Upper lobe of right lung (tissue), 1 donor: ENCODE measurements at places on chromosomes 5 and 9. TPM values are rescaled to one million over a fixed set of nuclear protein-coding genes. Genes with fewer than 3 reads are reported as not detected.

DNA sequence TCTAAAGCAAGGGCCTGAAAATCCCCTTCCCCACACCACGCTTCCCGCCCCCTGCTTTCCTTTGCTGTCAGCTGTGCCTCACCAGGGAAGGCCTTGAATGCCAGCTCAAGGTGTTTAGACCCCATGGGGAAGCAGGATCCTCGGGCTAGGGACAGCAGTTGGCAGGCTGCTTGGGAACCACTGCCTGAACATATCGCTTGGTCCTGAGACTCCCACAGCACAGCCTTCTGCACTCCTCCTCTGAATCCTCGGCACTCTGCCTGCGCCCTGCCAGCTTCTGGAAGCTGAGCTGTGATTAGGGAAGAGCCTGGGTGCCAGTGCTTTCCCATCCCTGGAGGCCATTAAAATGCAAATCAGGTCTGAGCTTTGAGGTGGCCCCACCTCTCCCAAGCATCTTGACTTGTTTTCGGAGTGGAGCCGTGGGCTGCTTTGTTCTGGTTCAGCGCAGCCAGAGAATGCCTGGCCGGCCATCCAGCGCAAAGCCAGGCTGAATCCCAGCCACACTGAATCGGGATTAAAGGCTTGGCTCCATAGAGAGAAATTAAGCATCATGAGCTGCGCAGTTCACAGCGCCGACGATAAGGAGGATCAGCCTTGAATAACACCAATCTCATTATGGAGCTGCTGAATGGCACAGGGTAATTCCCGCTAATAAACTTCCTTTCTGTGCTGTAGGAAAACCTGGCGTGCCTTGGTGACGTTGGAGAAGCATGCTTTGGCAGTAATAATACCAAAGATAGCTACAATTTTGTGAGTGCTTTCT, 40.0 kb downstream of the AMBP start:
- H3K27ac ChIP-seq = no peak overlapping the region
- H3K27me3 ChIP-seq = no peaks in the 10 kb centered on the region
- DNase-seq = no peak
- no peaks in the 10 kb centered on the region for H3K4me1 ChIP-seq
- no peak overlapping the region for H3K4me3 ChIP-seq

GRCh38 chr5:91420879-91421278, 37.8 kb upstream of the ARRDC3 start:
- H3K27me3 ChIP-seq = no peaks in the 10 kb centered on the region
- no peak overlapping the region for H3K4me3 ChIP-seq
- no peaks in the 10 kb centered on the region for H3K36me3 ChIP-seq
- H3K27ac ChIP-seq = no peak overlapping the region
- H3K4me1 ChIP-seq = no peaks in the 10 kb centered on the region
- no peak for DNase-seq

DNA sequence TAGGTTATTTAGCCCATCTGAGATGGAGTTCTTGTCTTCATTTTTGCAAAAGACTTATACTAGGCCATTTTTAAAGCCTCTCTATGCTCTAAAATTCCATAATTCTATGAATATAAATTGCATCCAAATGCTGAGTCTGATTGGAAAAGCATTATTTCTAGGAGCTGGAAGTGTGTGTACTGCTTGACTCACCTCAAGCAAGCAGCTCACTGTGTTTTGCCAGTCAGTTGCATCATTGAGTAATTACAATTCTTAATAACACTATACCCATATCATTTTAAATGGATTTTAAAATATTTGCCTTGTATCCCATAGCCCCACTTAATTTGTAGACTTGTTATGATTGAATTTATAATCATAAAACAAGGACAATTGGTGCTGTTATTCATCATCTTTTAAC, 161.0 kb downstream of the PAM start:
- H3K4me1 ChIP-seq = peaks cover 10% of the 10 kb centered on the region
- peaks cover 10% of the 10 kb centered on the region for H3K36me3 ChIP-seq
- H3K27me3 ChIP-seq = no peaks in the 10 kb centered on the region
- no peak for DNase-seq

GRCh38 chr5:133820507-133820906, 147.9 kb downstream of the C5orf15 start:
- peak overlapping the region; percentile 15 for H3K27ac ChIP-seq
- H3K4me1 ChIP-seq = peaks cover 20% of the 10 kb centered on the region
- H3K36me3 ChIP-seq = no peaks in the 10 kb centered on the region
- no peaks in the 10 kb centered on the region for H3K27me3 ChIP-seq
- H3K4me3 ChIP-seq = no peak overlapping the region

- peaks cover 11% of the 10 kb centered on the region for H3K27me3 ChIP-seq
- DNase-seq = peak; percentile 29
- no peaks in the 10 kb centered on the region for H3K36me3 ChIP-seq
- no peaks in the 10 kb centered on the region for H3K4me1 ChIP-seq
- H3K27ac ChIP-seq = no peak overlapping the region
These were observed 73.0 kb downstream of the PAX5 start for GRCh38 chr9:36961051-36961450.

DNA sequence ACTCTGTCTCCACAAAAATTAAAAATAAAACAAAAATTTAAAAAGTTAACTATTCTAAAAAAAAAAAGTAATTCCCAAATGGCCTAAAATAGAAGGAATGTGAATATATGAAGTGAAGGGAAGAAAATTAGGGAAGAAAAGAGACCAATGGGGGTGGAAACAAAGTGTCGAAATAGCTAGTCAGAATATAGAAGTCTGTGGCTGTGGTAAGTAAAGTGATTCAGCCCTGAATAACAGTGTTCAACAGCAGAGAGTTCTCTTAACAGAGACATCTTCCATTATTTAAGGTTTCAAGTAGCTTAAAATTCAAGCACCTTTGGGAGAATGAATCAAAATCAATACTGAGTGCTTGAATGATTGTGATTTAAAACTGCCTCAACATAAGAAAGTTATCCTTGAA, 51.7 kb downstream of the LPAR1 start:
- H3K36me3 ChIP-seq = no peaks in the 10 kb centered on the region
- H3K27me3 ChIP-seq = no peaks in the 10 kb centered on the region
- H3K27ac ChIP-seq = no peak overlapping the region
- no peaks in the 10 kb centered on the region for H3K4me1 ChIP-seq
- DNase-seq = no peak
- H3K4me3 ChIP-seq = no peak overlapping the region

DNA sequence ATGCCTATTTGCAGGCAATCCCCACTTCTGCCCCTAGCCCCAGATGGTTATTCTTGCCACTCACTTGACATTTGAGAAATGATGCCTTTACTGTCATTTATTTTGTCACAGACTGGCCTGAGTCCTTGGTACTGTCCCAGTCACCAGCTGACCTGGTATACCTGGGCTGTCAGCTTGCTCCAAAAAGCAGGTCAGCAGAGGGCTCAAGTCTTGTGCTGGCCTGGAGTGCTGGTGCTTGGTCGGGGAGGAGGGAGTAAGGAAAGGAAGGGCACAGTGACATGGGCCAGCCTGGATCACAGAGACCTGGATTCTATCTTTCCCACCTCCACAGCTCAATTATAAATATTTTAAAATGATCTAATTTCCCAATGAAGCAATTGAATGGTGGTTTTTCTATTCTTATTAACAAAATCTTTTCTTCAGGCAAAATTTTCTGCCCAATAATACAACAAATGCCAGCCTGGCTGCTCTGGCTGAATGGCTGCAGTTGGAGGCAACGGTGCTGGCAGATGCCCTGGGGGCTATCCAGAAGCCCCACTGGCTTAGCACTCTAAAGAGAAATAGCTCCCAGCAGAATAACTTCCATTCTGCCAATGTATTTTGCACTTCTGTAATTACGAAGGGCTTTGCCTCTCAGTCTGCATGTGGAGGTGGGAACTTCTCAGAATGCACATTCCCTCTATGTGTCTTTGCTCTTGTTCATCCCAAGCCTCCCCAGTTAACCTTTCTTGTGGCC, 160.6 kb downstream of the GADD45G start:
- no peak for DNase-seq
- H3K36me3 ChIP-seq = no peaks in the 10 kb centered on the region
- H3K4me1 ChIP-seq = no peaks in the 10 kb centered on the region

DNA sequence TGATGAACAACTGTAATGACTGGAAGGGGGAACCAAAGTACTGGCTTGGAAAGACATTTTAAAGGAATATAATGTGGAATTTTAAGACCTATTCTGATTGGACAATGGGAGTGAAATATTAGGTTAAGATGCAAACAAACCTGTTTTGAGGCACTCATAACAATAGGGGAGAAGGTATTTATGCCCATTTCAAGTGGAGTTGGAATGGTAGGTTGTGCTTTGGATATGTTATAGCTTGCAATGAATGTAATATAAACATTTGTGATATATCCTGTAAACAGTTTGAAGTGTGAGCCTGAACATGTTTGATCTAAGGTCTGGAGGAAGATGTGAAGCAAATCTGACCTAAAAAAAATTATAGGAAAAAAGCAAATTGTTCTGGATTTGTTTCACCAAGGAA, 129.6 kb upstream of the GRHPR start:
- no peaks in the 10 kb centered on the region for H3K27me3 ChIP-seq
- no peaks in the 10 kb centered on the region for H3K4me1 ChIP-seq
- H3K4me3 ChIP-seq = no peak overlapping the region

- H3K4me1 ChIP-seq = no peaks in the 10 kb centered on the region
- no peak overlapping the region for H3K4me3 ChIP-seq
- no peaks in the 10 kb centered on the region for H3K27me3 ChIP-seq
- DNase-seq = no peak
These were observed 551.5 kb upstream of the TLE4 start for GRCh38 chr9:79020276-79020675.

GRCh38 chr9:127183814-127184582, 61.6 kb upstream of the ANGPTL2 start:
- H3K27ac ChIP-seq = peak overlapping the region; percentile 18
- H3K27me3 ChIP-seq = no peaks in the 10 kb centered on the region
- peak; percentile 61 for DNase-seq

FPGS gene
- total RNA-seq = 68.9 TPM

CORO2A gene
- 20.0 TPM for total RNA-seq

ZNF608 gene
- total RNA-seq = 32.1 TPM

ITGA1 gene
- 94.8 TPM for total RNA-seq
